ENCODE measurements at places on chromosomes 5 and 9.

GRCh38 chr5:142309747-142310318 is 15.0 kb downstream of the SPRY4 start:
- DNase-seq: no peak

- no peak for DNase-seq
Measured at GRCh38 chr9:74748966-74749365, 138.8 kb downstream of the TRPM6 start.

DNA sequence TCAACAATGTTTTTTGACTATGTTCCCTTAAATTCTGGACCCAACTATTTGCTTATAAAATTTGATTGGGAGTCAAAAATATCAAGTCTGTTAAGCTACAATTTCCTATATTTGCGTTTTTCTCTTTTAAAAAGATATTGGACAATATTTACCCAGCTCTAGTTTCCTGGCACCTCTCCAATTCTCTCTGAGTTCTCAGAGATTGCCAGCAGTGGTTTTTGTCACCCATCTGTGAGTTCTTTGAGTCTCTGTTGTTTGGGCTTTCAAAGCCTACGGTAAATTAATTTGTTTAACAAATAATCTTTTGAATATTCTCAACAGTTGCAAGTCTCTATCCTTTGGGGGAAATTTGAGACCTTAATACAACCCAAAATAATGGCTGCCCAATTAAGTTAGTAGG is 174.2 kb upstream of the PUM3 start:
- no peak for DNase-seq

- DNase-seq: no peak
Measured at GRCh38 chr9:8782237-8782636, 982.7 kb upstream of the DMAC1 start.

DNA sequence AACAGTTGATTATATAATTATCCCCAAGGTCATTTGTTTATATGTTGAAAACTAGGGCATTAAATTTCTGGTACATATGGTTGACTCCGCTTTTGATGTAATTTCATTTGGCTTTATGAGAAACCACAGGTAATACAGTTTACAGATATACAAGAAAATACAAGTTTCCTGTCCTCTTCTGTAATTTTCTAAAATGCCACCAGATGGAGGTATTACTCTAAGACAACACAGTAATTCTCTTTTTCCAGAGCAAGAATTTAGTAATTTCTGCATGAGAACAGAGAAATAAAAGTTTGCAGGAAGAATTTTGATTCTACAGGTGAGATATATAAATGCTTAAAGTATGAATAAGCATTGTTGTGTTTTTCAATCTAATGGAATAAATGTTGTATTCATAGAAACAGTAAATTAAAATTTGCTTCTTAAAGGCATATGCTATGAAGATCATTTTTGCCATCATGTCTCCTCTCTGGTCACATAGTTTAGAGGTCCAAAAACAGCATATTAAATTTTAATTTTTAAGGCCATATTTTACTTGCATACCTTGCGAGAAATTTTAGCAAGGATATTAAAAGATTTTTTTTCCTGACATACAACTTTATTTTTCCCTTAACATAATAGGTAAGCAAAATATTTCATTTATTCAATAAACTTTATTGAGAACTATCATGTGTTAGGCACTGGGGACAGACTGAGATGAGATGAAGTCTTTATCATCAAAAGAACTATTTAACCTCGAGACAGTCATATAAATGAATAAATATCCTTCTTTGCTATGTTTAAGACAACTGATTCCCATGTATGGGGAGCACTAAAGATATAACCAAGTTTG is 22.7 kb downstream of the CHD1 start:
- peak; percentile 76 for DNase-seq

DNA sequence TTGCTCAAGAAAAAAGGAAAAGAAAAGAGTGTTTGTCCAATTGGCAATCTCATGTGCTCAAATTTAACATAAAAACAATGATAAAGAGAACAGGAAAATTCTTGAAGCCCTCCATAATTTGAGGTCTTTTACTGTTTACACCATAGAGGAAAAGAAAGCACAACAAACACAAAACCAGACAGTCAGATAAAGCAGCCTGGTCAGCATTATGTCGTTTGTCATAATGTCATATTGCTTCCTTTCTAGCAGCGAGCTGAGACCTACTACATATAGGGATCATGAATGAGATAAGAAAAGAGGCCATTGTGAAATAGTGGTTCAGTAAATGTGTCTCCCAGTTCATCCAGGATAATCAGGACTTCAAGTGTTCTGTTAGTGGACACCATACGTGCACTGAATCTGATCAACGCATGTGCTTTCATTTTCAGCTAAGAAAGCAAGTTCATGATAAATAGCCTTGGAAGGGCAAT is 64.7 kb upstream of the SELENOP start:
- DNase-seq: no peak

- DNase-seq: no peak
Measured at GRCh38 chr9:89639961-89640360, 35.1 kb downstream of the GADD45G start.

DNA sequence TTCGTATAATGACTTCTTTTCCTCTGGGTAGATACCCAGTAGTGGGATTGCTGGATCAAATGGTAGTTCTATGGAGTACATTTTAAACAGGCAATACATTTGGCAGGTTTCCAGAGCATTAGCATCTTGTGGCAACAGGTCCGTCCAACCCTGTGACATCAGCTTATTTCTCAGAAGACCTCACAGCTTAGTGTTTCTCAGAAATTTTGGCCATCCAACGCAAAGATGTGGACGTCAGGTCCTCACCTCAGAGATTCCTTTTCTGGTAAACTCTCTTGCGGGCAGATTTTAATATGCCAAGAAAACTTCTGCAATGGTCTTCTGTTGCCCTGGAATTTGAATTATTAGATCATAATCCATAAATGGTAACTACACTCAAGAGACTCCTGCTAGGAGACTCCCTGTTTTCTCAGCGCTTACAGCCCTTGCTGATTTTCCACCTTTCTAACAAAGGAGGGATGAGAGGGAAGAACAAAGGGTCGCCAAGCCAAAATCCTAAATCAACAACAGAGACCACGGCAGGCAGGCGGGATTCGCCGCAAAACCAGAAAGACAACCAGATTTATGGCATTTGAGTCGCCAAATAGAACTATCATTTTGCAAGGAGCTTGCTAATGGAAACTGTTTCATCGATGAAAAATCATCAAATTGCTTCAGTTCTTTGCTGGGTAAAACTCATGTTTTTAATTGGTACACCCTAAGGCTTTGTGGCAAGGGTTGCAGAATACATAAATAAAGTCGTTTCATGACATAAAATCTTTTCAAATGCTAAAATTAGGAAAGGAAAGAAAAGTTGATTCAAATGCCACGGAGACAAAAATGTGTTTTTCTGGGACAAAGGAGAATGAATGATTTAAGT is 34.1 kb upstream of the PLPP1 start:
- DNase-seq: no peak

DNA sequence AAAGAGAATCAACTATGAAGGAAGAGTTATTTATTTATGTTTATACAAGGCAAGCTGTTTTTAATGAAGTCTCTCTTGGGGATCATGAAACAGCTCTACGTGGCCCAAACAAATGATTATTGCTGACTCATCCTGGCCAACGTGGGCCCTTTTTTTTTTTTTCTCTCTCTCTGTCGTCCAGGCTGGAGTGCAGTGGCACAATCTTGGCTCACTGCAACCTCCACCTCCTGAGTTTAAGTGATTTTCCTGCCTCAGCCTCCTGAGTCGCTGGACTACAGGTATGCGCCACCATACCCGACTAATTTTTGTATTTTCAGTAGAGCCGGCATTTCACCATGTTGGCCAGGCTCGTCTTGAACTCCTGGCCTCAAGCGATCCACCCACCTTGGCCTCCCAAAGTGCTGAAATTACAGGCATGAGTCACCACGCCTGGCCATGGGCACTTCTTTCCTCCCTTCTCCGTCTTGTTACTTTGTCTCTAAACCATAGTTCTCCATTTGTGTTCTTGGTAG is 98.3 kb downstream of the BASP1 start:
- DNase-seq: no peak

- no peak for DNase-seq
Measured at GRCh38 chr9:88746029-88746742, 211.2 kb downstream of the NXNL2 start.

- DNase-seq: no peak
Measured at GRCh38 chr5:159322180-159322579, 8.1 kb downstream of the IL12B start.

GRCh38 chr5:160887780-160888179 is 35.8 kb upstream of the ATP10B start:
- DNase-seq: no peak

DNA sequence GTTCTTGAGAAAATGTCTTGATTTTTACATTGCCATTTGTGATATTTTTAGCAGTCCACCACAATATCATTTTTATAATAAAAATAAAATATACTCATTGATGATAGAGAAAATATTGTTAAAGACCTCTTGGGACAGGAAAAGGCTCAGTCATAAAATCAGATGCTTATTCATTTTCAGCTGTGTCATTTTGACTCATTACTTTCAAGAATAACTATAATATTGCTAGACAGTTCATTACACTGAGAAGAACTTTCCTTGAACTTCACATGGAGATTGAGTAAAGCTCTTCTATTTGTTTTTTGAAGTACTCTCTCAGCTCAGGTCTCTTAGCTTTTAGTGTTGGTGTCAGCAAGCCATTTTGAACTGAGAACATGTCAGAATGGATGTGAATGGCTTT is 8.5 kb upstream of the MEIKIN start:
- no peak for DNase-seq

- DNase-seq: no peak
Measured at GRCh38 chr5:45038366-45038987, 229.7 kb downstream of the MRPS30 start.

GRCh38 chr5:60208716-60209115 is 315.2 kb upstream of the PDE4D start:
- DNase-seq: no peak

DNA sequence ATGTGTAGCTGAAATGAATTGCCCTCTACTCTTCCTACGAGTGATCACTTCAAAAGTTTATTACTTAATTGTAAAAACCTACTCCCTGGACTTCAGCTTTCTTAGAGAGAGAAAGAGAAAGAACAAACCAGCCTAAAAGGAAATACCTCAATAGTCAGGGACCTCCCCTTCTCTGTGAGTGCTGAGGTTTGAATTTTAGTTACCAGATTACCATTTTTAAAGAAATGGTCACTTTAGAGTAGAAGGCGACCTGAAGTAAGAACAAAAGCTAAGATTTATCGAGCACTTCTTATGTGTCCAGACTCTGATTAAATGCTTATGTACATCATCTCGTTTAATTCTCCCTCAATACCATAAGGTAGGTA is 11.3 kb downstream of the RAPGEF1 start:
- DNase-seq: peak; percentile 51

GRCh38 chr5:34742061-34742460 is 85.9 kb downstream of the RAI14 start:
- no peak for DNase-seq

DNA sequence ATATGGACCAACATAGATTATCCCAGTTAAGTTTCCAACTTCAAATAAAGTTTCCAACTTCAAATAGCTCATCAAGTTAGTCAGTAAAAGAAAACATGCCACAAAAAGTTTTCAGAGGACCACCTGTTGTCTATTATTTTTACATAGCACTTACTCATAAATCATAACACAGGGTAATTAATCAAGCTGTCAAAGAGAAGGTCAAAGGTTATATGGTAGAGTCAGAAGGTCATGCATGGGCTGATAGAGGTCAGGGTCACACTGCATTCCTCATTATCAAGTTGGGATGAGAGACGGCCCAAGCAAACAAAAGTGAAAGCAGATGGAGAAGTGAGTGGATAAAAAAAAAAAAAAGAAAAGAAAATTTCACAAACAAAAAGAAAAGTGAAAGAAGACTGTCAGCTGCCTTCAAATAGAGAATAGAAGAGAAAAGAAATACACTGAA is 145.5 kb upstream of the POU5F2 start:
- no peak for DNase-seq

GRCh38 chr9:84779883-84780282 is 110.4 kb downstream of the NTRK2 start:
- DNase-seq: no peak
